Glutamatergic neuron (in vitro differentiated cells): ENCODE measurements at places on chromosomes 7 and 10. TPM values are rescaled to one million over a fixed set of nuclear protein-coding genes. Genes with fewer than 3 reads are reported as not detected.

CARD11 gene
- 1.4 TPM for total RNA-seq

- no peak for DNase-seq
These were observed 125.7 kb upstream of the CDK1 start for GRCh38 chr10:60652628-60653027.

- DNase-seq: no peak
These were observed 62.8 kb upstream of the ADGRA1 start for GRCh38 chr10:133024704-133025557.

SH2B2 gene
- total RNA-seq: 11.6 TPM

GRCh38 chr10:80412486-80412885, 4.1 kb downstream of the PRXL2A start:
- DNase-seq: no peak

PDK4 gene
- total RNA-seq: not detected

LDB3 gene
- total RNA-seq: 92.0 TPM

GRCh38 chr10:113139699-113140098, 189.7 kb downstream of the TCF7L2 start:
- DNase-seq: no peak

HACD1 gene
- 5.4 TPM for total RNA-seq

GATA3 gene
- total RNA-seq: 0.69 TPM
